Left renal pelvis (tissue), 4 donors: ENCODE measurements at places on chromosomes 6 and 20. TPM values are rescaled to one million over a fixed set of nuclear protein-coding genes. Genes with fewer than 3 reads are reported as not detected.

VPS52 gene
- 67.7 TPM for polyA plus RNA-seq

COL9A1 gene
- polyA plus RNA-seq: 36.9 TPM

DEF6 gene
- 7.6 TPM for polyA plus RNA-seq

BMP7 gene
- polyA plus RNA-seq: 42.7 TPM
